ENCODE measurements at places on chromosomes 16 and 17.

GRCh38 chr16:71840052-71840451 lies 5.7 kb upstream of the ATXN1L start:
- DNase-seq, result no peak

GRCh38 chr17:62085511-62086408 lies 20.7 kb upstream of the MED13 start:
- DNase-seq, result no peak

DNA sequence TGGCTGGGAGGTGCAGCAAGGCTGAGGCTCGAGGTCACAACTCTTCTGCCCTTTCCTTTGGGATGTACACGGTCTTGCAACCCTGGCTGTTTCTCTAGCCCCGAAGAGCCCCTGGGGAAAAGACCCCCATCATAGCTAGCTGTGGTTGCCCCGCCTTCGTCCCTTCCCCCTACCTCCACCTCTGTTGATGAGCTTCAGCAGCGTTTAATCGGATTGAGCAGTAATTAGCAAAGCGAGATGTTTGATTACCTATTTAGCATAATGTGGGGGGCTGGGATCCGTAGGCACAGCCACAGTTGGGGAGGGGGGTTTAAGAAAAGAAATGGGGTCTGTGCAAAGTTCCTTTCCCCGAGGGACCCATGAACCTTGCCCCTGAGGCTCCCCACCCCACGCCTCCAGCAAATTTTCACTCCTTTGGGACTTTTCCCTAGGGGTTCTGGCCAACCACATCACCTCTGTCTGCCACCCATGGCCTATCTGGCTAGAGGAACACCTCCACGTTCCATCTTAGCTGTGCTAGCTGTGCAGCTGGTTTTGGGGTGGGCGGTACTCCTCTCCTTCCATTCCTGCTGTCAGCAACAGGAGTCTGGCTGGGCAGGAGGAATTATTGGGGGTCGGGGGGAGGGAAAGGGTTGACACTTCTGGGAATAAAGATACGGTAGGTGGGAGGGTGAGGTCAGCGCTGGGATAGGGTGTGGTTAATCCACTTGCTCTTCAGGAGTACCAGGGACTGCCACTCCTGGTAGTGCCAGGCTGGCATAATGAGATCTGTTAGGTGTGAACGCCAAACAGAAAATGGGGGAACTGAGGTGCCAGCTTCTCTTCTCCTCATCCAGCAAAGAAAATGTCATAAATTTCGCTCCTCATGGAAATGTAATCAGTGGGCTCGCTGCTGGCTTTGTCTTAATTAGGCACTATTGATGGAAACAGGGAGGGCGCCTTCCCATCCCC lies 1.3 kb upstream of the DNAH2 start:
- DNase-seq, result no peak

DNA sequence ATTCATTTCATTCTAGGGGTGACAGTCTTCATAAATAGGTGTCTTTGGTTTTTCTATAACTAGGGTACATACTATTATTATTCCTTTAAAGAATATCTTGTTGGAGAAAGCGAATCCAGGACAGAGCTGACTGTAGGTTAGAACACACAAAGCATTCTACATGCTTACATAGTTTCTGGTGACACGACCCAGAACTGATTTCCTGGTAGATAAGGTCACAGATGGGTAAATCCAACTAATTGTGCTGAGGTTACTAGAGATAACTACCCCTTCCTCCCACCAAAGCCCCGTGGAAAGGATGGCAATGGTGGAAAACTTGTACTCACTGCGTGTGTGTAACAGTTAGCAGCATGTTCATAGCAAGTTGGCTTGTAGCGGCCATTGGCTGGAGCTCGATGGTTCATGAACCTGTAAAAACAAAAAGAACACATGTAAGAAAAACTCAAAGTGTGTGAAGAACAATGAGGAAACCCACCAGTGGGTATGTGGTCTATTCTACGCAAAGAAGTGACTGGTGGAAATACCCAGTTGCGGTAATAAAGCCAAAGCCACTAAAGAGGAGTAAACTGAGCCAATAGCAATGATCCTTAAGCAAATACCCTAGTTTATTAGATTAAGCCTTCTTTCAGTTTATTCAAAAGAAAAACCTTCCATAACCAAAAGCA lies 7.7 kb downstream of the MMD start:
- no peak for DNase-seq

DNA sequence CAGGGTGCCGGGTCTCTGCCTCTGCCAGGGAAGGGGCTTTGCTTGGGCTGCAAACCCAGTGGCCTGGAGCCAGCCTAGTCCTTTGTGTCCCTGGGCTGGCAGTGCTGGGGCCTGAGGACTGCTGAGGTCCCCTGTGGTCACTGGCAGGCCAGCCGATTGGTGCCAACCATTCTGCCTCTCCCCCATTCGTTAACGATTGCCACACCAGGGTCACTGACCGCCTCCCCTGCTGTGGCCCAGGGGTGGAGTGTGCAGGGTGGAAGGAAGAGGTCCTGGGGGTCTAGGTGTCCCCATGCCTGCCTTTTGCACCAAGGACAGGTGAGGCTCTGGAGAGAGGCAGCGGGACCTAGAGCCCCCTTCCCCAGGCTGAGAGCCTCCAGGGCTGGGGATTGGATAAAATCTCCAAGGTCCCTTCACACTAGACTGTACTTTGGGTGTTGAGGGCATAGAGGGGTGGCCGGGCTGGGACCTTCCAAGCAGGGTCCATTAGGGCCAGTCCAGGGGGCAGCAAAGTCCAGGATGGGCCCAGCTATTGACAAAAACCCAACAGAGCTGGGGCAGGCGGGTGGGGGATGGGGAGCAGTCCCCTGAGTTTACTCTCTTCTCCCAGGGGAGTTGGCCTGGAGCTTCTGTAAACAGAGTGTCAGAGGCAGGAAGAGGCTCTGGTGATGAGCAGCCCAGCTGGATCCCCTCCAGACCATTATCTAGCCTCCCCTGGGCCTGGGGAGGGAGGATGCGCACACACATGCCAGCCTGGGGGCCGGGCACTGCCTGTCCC lies 1.1 kb downstream of the VASN start:
- DNase-seq, result no peak

GRCh38 chr16:30004811-30005242 lies 6.0 kb downstream of the DOC2A start:
- no peak for DNase-seq
